Kasumi-1 (cell line): ENCODE measurements at places on chromosomes 7 and 10.

DNA sequence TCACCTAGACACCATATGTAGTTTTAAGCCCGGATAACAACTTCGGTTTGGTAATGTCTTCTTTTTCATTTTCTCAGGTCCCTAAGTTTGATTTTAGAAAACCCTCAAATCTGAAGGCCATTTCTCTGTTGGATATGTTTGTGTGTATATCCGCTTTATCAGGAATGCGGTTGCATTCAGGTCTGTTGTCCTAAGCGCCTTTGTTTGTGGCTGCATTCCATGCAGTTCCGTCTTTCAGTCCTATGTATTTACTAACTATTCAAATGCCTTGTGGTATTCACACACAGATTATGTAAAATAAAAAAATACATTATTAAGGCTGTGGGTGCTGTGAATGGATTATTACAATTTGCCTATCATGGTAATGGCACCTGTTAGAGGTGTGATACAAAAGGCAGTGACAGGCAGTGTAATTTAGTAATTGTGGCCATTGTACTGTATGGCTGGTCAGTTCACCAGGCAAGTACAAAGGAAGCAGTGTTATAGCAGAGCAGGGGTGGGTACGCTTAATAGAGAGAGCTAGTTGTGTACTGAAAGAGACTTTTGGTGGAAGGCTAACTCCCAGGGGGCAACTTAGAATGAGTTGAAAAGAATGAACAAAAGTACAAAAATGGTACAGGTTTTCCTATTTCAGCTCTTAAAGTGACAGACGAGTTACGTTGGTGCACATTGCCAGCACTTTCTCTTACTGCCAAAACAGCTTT, 136.4 kb downstream of the VTI1A start:
- no peak for DNase-seq

- DNase-seq = no peak
Measured at GRCh38 chr7:41777894-41778596, 75.2 kb upstream of the INHBA start.

- DNase-seq = no peak
Measured at GRCh38 chr10:60042262-60042661, 135.9 kb upstream of the CCDC6 start.

- DNase-seq = no peak
Measured at GRCh38 chr7:43110791-43111535, 1.5 kb upstream of the HECW1 start.

- no peak for DNase-seq
Measured at GRCh38 chr7:128725531-128725930, 13.6 kb upstream of the CALU start.

- DNase-seq = no peak
Measured at GRCh38 chr10:47156873-47157272, 143.1 kb upstream of the GDF10 start.

DNA sequence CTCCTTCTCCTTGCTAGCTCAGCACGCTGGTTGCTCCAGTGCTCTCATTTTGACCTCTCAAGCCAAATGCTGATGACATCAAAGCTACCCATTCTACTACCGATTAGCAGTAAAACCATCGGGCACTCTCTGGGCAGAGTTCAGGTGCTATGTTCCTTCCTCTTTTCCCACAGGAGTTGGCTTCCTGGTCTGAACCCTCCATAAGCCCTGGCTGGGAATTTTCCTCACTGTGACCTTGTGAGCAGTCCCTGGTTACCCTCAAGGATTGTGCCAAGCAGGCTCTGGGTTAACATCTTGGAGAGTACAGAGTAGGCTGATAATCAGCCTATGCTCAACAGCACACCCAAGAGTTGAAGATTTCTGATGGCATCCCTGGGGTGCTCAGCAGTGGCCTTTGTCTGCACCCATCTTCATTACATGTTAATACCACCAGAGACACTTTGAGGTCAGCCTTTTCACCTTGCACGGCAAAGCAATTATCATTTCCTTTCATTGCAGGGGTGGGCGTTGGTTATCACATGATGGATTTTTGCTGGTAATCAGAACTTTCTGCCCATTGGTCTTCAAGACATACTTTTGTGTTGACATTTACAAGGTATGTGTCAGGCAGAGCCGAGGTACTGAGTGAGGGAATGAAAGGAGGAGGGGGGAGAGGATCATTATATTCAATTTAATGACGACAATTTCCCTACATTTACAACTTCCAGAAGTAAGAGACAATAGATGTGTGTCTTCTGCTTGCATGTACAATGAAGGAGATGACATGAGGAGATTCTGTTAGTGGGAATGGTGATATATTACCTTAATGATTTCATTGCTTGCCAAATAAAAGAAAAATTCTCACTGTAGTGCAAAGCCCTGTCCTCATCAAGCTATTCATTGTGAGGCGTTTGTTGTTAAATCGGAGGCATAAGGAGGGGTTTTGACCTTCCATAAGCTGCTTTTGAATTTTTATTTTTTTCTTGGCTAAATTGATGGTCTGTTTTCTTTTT, 452.0 kb downstream of the LRMDA start:
- DNase-seq = no peak

DNA sequence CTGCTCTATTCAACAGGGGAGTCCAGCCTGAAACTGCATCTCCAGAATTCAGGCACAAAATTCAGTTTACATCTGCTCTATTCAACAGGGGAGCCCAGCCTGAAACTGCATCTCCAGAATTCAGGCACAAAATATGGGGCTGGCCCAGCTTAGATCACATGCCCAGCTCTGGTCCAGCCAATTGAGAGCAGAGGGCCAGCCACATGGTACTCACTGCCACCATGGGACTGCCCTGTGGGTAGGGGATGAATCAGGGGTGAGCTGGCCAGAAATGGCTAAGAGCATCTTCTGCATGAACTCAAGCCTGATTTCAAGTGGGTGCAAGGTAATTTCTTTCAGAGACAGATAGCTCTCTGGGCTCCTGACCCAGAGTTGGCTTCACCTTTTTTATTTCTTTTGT, 156.6 kb upstream of the LYZL2 start:
- no peak for DNase-seq

- no peak for DNase-seq
Measured at GRCh38 chr7:94579470-94579869, 69.9 kb downstream of the CASD1 start.

DNA sequence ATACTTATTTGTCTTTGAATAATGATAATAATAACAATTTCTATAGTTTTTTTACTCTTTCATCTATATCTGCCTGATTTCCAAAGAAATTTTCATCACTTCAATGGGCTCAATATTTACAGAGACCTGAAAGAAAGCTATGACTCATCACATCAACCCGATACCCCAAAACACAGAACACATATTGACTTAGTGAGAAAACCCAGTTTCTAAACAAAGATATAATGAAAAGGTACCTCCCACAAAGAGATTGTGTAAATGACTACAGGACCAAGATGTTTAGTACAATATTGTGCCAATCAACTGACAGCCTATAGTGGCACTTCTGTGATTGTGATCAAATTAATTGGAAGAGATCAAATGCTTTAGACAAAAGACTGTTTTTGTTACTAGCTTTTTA, 133.9 kb downstream of the PCDH15 start:
- no peak for DNase-seq

- no peak for DNase-seq
Measured at GRCh38 chr10:14120812-14121211, 209.9 kb downstream of the FRMD4A start.

DNA sequence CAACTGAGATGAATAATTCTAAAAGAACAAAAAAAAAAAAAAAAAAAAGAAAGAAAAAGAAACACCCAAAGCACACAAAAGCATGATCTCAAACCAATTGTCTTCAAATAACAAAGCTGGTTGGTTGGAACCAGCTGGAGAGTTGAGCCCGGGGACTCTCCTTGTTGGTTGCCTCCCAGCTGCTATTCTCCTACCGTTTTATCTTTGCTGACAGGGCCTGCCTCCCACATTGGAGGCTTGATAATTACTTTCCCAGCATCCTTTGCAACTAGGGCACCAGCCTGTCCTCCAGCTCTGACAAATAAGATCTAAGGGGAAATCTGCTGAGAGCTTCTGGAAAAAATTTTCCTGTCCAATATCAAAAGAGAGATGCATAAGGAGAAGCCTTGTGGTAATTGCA, 6.8 kb downstream of the PON1 start:
- DNase-seq = no peak

DNA sequence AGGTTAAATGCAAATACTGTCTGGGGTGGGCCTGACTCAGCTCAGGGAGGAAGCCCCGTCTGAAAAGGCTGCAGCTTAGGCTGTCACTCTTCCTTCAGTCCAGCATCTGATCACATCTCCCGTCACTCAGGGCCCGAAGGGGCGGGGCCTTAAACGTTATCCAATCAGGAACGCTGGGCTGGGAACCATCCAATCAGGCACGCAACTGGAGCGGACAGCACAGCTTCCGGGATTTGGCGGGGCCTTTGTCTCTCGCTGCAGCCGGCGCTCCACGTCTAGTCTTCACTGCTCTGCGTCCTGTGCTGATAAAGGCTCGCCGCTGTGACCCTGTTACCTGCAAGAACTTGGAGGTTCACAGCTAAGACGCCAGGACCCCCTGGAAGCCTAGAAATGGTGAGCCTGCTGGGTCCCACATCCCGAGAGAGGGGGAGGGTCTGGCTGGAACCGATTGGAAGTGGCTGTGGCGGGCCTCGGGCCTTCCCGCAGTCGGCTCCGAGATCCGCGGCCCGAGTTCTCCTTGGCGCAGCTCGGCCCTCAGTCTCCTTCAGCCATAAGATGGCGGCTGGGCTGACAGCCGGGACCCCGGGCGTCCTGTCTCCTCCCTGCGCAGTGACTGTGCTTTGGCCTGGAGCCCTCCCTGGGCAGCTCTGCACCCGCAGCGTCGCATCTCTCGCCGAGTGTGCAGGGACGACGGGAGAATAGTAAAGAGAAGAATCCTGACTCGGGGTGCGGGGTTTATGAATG, at the start of gene ZNF92:
ZNF92 (plus strand) TSS at position 248 of the 744 bp plus-strand sequence; CDS start at position 391, 143 bp downstream.
- DNase-seq = peak; percentile 97

GRCh38 chr10:113982769-113983168, 60.9 kb upstream of the ADRB1 start:
- no peak for DNase-seq

- DNase-seq = peak; percentile 90
Measured at GRCh38 chr10:30639946-30640786, 10.6 kb upstream of the LYZL2 start.

DNA sequence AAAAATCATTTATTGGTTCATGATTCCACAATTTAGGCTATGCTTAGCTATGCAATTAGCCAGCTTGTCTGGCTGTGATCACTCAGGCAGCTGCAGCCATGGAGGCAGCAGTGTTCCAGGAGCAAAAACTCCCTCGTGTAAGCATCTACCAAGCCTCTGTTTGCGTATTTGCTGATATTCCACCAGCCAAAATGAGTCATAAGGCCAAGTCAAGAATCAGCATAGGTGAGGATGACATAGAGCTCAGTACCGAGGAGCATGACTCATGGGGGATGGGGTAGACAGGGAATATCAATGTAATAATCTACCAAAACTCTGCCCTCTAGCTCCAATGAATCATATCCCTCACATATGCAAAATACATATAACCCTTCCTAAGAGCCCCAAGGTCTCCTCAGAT, 63.3 kb downstream of the IMMP2L start:
- DNase-seq = no peak

DNA sequence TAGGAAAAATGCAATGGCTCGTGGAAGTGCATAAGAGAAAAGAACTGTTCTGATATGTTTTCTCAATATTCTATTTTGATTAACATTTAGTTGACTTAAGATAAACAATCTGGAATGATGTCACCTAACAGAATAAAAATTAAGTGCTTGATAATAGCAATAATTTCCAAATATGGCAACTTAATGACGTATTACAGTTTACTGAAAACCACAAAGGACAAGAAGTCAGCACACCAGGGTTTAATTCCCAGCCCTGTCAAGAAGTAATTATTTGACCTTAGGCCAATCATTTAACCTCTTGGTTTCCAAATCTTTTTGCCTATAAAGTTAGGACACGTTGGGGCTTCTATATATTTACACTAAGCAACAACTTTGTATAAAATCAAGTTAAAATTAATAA, 95.7 kb downstream of the CABCOCO1 start:
- no peak for DNase-seq

DNA sequence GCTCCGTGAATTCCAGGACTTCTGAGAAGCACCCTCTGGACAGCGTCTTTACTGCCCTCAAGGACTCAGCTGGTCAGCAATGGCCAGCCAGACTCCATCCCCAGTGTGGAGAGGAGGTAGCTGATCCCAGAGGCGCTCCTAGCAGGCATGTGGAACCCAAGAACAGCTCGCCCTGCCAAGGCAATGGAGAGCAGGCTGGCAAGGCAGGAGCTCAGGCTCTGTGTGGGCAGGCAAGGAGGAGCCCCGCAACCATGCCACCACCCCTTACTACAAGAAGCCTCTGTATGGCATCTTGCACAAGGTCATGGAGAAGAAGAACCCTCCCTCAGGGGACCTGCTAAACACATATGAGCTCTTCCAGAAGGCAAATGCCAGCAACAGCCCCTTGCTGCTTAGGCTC, 34.4 kb upstream of the SGMS1 start:
- no peak for DNase-seq

DNA sequence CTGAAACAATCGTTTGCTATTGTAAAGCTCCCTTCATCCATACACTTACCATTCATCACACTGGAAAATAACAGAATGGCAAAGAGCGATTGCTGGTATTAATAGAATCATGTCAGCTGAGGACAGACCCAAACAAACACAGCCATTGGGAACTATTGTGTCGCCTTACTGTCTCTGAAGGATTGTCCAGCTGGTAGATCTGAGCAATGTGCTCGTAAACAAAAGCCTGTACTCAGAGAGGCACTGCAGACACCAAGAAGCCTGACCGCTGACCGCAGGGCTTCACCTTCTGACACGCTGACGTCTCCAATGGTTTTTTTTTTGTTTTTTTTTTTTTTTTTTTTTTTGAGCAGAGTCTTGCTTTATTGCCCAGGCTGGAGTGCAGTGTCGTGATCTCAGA, 151.0 kb upstream of the FRMD4A start:
- no peak for DNase-seq

GRCh38 chr7:31437250-31437865, 76.5 kb upstream of the ITPRID1 start:
- DNase-seq = no peak

GRCh38 chr10:132715776-132716680, 69.9 kb downstream of the NKX6-2 start:
- no peak for DNase-seq

- no peak for DNase-seq
Measured at GRCh38 chr10:112202561-112203241, 19.1 kb upstream of the GPAM start.

DNA sequence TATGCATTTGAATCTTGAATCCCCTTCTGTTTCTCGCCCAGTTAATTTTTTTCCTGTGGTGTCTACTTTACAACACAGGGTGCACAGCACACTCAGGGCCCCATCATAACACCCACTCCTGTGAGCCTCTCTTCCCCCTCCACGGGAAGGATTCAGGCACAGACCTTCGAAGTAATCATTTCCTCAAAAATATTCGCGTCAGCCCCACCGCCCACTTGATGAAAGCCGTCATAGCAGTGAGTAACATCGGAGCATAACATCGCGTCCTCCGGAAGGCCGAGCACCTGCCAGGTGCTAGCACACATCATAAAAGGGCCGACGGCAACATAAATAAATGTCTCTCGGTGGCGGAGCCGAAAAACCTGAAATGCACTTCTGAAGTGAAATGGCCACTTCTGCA, 201.7 kb upstream of the ADARB2 start:
- DNase-seq = no peak
